Stimulated activated CD4-positive, alpha-beta T cell treated with anti-CD3 and anti-CD28 coated beads, Interleukin-15, amount 100 ng/mL, for 1 hour (primary cell): ENCODE measurements at places on chromosomes 5 and 9.

GRCh38 chr5:148826739-148827070, 294 bp downstream of the ADRB2 start:
- no peak for DNase-seq

GRCh38 chr9:4207881-4208615, 91.8 kb downstream of the GLIS3 start:
- no peak for DNase-seq

DNA sequence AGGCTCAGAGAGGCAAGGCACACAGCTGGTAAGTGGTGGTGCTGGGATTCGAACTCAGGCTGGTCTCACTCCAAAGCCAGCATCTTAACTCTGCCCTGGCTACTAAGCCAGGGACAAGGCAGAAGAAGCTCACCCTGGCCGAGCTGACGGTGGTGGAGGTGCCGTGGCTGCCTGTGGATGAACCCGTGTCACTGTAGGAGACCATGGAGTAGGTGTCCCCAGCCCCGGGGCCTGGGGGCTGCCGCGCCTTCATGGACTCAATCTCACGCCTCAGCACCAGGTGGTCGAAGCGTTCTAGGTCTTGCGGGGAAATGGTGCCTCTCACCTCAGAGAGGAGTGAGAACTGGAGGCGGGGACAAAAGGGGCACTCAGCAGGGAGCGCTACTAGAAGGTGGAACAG, 35.4 kb upstream of the AKNA start:
- no peak for DNase-seq

DNA sequence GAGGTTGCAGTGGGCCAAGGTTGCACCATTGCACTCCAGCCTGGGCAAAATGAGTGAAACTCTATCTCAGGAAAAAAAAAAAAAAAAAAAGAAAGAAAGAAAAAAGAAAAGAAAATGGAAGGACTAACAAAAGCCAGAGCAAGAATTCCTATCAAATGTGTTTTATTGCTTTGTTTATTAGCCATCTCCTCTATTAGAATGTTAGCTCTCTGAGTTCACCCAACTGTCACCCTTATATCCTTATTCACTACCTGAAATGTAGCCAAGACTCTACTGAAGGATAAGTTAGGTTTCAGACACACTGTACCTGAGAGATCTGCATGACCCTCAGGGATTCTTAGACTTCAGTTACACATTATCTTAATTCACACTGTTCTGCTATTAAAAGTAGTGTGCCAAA, 177.9 kb downstream of the MAPKAP1 start:
- no peak for DNase-seq

DNA sequence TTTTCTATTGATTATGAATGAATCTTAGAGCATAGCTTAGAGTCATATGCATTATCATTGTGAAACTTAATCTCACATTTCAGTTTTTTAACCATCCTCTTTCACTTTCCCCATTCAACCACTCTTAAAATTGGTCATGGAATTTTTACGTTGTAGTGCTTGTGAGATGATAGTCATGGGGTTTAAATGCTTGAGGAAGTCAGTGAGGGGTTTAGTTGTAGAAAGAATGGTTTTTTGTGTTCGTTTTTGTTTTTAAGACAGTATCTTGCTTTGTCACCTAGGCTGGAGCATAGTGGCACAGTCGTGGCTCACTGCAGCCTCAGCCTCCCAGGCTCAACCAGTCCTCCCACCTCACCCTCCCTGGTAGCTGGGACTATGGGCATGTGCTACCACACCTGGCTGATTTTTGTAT, 19.6 kb downstream of the UGCG start:
- no peak for DNase-seq
